Daoy (cell line): ENCODE measurements at places on chromosomes 16 and 17. TPM values are rescaled to one million over a fixed set of nuclear protein-coding genes. Genes with fewer than 3 reads are reported as not detected.

- peak; percentile 94 for DNase-seq
Observed at GRCh38 chr17:3659541-3660111, 8.8 kb downstream of the TAX1BP3 start.

GRCh38 chr16:88298833-88299745 lies 83.7 kb upstream of the ZNF469 start:
- DNase-seq: peak; percentile 62

- no peak for DNase-seq
Observed at GRCh38 chr17:39612291-39612894, 4.7 kb upstream of the NEUROD2 start.

- DNase-seq: no peak
Observed at GRCh38 chr16:10009684-10010083, 172.5 kb downstream of the GRIN2A start.

DNA sequence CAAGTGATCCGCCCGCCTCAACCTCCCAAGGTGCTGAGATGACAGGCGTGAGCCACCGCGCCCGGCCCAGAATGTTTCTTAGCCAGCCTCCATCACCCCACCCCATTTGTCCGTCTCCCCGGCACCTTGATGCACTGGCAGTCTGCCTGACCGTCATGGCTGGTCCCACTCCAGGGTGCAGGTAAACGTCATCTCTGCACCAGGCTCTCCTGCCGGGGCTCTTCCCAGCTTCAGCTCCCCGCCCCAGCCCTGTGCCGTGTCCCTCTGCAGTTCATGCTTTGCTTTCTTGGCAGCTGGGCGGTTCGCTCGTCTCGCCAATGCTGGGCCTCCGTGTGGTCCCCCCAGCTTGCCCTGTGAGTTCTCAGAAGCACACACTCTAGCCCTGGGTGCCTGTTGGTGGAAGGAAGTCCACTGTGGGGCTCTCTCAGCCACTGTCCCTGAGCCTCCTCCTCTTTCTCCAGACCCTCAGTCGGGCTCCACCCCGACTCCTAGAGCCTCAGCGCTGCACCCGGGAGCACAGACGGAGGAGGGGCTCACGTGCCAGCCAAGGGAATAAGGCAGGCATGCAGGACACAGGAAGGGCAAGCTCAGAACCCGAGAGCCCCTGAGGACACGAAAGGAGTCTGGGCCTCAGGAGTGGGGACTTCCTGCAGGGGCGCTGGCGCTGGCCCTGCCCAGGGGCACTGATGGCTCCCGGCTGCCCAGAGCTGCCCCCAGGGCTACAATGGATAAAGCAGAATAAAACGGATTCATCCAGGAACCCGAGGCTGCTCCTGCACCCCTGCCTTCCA lies 12.0 kb downstream of the HS3ST6 start:
- DNase-seq: no peak

GRCh38 chr17:72536788-72537187 lies 416.0 kb downstream of the SOX9 start:
- no peak for DNase-seq

ATXN7L3 gene
- 23.6 and 41.2 TPM in 2 replicates for total RNA-seq

KCNH4 gene
- under 0.01 TPM in 1 of 2 replicates, not detected in the other for total RNA-seq

PRSS36 gene
- 0.17 and 0.18 TPM in 2 replicates for total RNA-seq

SMPD3 gene
- 0.17 TPM in 1 of 2 replicates, not detected in the other for total RNA-seq

MEFV gene
- 0.21 and 0.34 TPM in 2 replicates for total RNA-seq

RGS9 gene
- 0.24 and 1.1 TPM in 2 replicates for total RNA-seq

HS3ST3B1 gene
- 3.1 and 4.7 TPM in 2 replicates for total RNA-seq
